Daoy (cell line): ENCODE measurements at places on chromosomes 3 and 15. TPM values are rescaled to one million over a fixed set of nuclear protein-coding genes. Genes with fewer than 3 reads are reported as not detected.
A peak's percentile ranks its signal among the peaks of the same experiment; 100 is the strongest.

DNA sequence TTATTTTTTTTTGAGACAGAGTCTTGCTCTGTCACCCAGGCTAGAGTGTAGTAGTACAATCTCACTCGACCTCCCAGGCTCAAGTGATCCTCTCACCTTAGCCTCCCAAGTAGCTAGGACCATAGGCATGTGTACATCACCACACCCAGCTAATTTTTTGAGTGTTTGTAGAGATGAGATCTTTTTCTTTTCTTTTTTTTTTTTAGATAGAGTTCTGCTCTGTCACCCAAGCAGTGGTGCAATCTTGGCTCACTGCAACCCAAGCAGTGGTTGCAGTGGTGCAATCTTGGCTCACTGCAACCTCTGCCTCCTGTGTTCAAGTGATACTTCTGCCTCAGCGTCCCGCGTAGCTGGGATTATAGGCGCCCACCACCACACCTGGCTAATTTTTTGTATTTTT is 5.2 kb downstream of the CEP97 start:
- DNase-seq, result no peak

GRCh38 chr3:42705058-42705767 is 2.6 kb upstream of the HHATL start:
- DNase-seq, result no peak

DNA sequence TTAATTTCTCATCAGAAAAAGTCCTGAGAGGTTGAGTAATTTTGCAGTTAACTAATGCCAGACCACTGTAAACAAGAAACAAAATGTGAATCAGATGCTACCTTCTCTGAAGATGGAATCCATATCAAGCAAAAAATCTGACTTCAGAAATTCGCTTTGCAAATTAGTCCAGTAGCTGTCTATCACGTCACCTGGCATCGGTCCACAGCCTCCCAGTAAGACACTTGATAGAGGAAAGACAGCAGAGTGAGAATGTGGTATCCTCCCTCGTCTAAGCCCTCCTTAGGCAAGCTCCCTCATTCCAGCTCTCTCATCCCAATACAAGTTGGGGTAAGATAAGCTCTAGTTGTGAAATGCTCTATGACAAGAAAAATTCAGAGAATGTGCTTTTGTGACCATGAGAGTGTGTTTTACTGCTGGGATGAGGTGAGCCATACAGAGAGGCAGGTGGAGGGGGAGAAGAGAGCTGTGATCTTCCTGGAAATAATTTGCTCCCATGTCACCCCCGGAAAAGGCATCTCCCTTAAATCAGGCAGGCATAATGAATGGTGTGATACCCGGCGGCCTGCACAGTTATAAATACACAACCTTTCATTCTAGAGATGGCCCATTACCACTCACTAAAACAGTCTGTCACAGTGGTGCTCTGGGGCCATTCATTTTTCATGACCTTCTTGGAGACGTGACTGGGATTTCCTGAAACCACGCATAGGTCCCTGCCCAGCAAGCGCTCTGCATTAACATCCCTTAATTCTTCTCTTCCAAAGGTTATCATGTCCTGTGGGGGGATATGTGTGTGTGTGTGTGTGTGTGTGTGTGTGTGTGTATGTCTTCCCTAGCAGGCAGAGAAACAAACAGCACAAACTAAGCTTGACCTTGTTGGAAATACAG is 602.0 kb upstream of the KCNMB2 start:
- peak; percentile 70 for DNase-seq

OXTR gene
- 0.63 and 2.0 TPM in 2 replicates for total RNA-seq

DNA sequence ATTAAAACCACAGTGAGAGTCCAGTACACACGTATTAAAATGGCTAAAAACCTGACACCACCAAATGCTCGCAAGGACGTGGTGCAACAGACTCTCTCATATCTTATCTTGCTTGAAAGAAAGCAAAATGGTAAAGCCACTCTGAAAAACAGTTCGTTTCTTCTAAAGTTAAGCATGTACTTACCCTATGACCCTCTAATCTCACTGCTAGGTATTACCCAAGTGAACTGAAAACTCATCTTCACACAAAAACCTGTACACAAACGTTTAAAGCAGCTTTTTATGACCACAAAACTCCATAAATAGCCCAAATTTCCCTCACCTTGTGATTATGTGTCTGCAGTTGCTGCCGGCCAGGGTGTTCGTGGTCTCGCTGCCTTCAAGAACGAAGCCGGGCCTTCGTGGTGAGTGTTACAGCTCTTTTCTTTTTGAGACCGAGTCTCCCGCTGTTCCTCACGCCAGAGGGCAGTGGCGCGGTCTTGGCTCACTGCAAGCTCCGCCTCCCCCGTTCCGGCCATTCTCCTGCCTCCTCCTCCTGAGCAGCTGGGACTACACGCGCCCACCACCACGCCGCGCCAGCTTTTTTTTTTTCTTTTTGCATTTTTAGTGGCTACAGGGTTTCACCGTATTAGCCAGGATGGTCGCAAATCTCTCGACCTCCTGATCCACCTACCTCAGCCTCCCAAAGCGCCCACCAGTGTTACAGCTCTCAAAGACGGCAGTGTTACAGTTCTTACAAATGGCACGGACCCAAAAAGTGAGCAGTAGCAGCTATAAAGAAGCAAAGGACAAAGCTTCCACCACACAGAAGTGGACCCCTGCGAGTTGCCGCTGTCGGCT is 165.4 kb downstream of the TJP1 start:
- no peak for DNase-seq

DNA sequence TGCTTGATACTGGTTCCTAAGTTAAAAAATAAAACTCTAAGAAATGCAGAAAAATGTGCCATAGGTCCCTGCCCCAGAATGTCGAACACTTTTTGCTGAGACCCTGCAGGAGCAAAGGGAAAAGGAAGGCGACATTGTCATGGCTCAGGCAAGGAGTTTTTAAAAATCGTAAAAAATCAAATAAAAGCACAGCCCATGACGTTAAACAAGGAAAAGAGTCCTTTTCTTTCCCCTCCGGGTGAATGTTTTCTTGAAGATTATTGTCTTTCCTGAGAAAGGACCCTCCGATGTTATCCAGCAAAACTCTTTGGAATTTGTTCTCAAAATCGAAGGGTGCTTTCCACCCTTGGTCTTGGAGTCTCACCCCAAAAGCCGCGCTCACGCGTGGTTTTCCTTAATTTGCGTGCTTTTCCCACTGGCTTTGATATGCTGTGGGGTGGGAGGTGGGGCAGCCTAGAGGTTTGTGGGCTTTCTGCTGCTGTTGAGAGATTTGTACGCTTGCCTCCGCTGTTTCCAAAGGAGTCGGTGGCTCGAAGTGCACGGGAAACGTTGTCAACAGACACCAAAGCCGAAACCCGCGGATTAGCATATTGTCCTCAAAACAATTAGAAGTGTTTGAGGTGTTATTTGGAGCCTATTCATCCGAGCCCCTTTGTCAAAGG is 2.9 kb downstream of the SOX14 start:
- no peak for DNase-seq

DNA sequence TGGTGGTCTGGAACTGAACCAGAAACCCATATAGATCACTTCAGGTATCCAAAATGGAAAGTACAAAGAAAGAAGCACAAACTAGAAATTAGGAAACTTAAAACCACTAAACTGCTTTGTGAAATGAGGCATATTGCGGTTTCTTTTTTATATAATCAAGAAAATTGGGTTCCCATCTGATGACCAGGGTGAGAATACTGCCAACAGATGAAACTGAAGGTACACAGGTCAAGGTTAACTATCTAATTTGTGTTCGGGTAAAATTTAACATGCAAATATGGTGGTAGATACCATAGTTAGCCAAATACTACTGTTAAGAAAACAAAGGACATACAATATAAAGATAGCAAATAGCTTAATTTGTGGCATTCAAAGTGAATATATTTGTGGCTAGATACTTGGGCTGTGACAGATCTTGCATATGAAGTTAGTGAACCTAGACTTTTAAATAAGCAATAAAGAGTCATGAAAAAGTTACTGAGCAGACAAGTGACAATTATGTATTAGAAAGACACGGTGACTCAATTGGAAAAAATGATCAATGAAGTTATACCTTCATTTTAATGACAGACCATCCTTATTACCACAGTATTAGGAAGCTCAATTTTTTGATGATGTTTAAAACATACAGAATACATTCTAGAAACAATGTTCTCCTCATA is 127.4 kb downstream of the NR2E3 start:
- no peak for DNase-seq

- no peak for DNase-seq
These were observed 59.7 kb upstream of the LRRN1 start for GRCh38 chr3:3739330-3740060.

GRCh38 chr3:126914226-126914625 is 68.7 kb upstream of the PLXNA1 start:
- DNase-seq, result no peak

GRCh38 chr15:43789409-43789808 is 2.7 kb upstream of the SERF2 start:
- DNase-seq, result no peak

DNA sequence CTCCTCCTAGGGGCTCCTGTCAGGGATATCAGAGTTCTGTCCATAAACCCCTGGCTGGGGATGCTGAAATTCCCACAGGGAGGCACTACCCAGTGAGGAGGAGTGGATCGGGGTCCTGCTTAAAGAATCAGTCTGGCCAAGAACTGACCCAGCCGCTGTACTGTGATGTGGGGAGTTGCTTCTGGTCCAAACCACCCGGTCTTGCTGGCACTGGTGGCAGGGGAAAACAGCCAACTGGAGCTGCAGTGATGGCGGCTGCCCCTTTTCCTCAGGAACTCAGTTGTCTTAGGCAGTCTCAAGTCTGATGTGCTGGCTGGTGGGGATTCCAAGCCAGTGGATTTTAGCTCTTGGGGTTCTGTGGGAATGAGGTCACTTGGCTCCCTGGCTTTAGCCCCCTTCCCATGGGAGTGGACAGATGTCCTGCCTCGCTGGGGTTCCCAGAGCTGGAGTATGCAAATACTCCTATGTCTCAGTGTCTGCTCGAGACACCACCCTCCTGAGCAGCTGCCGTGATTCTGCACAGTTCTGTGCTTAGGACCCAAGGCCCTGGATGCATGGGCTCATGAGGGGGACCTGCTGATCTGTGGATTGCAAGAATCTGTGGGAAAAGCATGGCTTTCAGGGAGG is 97.1 kb downstream of the SLC25A26 start:
- no peak for DNase-seq

IMPG2 gene
- total RNA-seq, result 0.21 TPM in 1 of 2 replicates, not detected in the other

C2CD4A gene
- total RNA-seq, result not detected in 2 replicates

- no peak for DNase-seq
These were observed 1.7 kb upstream of the NME9 start for GRCh38 chr3:138331143-138331894.

GRCh38 chr15:51849860-51850259 is 20.4 kb downstream of the TMOD3 start:
- DNase-seq, result no peak

GRCh38 chr3:151501171-151501922 is 40.5 kb upstream of the IGSF10 start:
- DNase-seq, result no peak

PYGO1 gene
- 3.8 and 9.8 TPM in 2 replicates for total RNA-seq

- peak; percentile 28 for DNase-seq
These were observed 46.2 kb downstream of the RORA start for GRCh38 chr15:61182946-61183345.

DNA sequence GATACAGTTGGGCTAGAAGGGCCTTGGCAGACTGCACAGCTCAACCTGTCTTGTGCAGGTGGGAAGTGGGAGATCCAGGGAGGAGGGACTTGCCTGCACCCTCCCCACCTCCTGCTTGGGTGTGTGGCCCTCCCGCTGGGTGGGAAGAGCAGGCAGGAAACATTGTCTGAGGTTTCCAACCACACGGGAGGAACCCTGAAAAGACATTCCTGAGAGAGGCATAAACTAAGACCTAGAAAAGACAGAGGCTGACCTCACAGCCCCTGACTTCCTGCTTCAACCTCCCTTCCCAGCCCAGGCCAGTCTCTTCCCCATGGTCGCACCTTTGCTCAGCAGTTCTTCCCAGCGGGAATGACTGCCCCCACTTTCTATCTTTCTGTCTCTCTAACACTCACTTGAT is 46.3 kb upstream of the INSYN1 start:
- DNase-seq, result peak; percentile 78

CLRN1 gene
- not detected in 2 replicates for total RNA-seq

GRCh38 chr15:62063825-62064635 is 2.7 kb upstream of the C2CD4A start:
- DNase-seq, result peak; percentile 19

DNA sequence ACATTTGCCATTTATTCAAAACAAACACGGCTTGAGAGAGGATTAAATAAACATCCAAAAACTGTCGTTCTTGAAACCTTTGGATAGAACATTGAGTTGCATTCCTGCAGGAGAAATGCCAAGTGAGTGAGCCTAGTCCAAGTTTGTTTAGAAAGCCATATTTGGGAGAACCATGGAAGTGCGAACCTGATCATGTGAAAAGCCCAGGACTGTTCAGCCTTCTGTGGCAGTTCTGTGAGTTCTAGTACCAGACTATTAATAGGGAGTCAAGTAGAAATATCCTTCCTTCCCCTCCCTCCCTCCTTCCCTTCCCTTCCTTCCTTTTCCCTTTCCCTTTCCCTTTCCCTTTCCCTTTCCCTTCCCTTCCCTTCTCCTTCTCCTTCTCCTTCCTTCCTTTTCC is 470.4 kb downstream of the LPP start:
- no peak for DNase-seq

GRCh38 chr3:53074366-53074696 is 28.5 kb upstream of the SFMBT1 start:
- no peak for DNase-seq

DPPA2 gene
- 0.34 and 0.68 TPM in 2 replicates for total RNA-seq

GRCh38 chr15:97234851-97235610 is 725.5 kb upstream of the ARRDC4 start:
- peak; percentile 56 for DNase-seq

SCAMP5 gene
- total RNA-seq, result 1.8 and 7.4 TPM in 2 replicates

- no peak for DNase-seq
These were observed 406.3 kb upstream of the BCHE start for GRCh38 chr3:166243511-166243910.

DNA sequence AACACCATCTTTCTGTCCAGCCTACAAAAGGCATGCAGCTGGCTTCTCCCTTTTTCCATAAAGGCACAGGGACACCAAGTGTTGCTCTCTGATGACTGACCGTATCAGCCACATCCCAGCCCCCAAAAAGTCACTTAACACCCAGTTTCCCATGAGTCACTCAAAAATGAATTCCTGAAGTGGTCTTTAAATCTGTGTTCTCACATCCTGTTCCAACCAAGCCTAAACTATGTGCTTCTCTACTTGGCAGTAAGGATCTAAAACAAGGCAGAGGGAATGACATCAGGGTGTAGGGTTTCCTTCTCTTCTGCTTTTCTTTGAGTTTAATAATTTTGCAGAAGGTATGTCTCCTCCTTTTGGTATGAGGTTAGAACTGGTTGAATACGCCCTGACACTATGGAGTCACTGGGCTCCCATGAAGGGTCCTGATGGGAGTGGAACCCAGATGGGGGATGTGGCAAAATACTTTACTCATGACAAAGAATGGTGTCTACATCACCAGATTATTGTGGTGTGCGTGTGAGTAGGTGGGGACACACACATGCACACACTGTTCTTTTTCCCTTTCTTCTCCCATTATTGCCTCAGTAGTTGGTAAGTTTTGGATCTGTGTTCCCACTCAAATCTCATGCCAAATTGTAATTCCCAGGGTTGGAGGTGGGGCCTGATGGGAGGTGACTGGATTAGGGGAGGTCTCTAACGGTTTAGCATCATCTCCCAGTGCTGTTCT is 35.6 kb upstream of the CCK start:
- peak; percentile 21 for DNase-seq
